ENCODE measurements at places on chromosomes 2 and 18. TPM values are rescaled to one million over a fixed set of nuclear protein-coding genes. Genes with fewer than 3 reads are reported as not detected.

ZNF804A gene
- 0.05 TPM for total RNA-seq

C1QL2 gene
- not detected for total RNA-seq

GRCh38 chr2:217331523-217332416 lies 471.9 kb upstream of the TNP1 start:
- peak; percentile 2 for DNase-seq

CHAC2 gene
- total RNA-seq: 14.1 TPM

UGT1A1 gene
- not detected for total RNA-seq

- DNase-seq: no peak
Measured at GRCh38 chr18:362311-363290, 94.8 kb upstream of the THOC1 start.

- DNase-seq: no peak
Measured at GRCh38 chr2:83240611-83241010, 1218.5 kb downstream of the SUCLG1 start.

All from dermis blood vessel endothelial cell (primary cell).